ENCODE measurements at places on chromosomes 7 and 10.

GRCh38 chr7:100675581-100676350 is 2.2 kb downstream of the GNB2 start:
- peak; percentile 70 for DNase-seq

GRCh38 chr10:119211176-119211575 is 3.8 kb downstream of the GRK5 start:
- DNase-seq, result no peak

DNA sequence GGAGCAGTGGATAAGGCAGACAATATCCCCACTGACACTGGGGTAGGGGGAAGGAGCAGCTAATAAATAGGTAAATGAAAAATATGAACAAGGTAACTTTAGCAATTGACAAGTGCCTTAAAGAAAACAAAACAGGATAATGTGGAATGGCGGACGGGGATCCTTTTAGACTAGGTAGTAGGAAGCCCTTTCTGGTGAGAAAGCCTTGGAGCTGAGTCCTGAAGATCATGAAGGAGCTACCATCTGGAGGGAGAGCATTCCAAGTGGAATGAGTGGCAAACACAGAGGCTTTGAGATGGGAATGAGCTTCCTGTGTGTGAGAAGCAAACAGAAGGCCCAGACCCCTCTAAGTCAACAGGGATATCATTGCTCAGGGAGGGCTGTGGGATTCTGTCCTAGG is 16.0 kb upstream of the ATXN7L1 start:
- DNase-seq, result no peak

- no peak for DNase-seq
Measured at GRCh38 chr7:145036604-145037405, 201.0 kb upstream of the TPK1 start.

GRCh38 chr10:71402005-71402404 is 5.3 kb downstream of the CDH23 start:
- no peak for DNase-seq

GRCh38 chr10:19546224-19546623 is 270.0 kb upstream of the PLXDC2 start:
- no peak for DNase-seq

GRCh38 chr10:17907641-17908040 is 44.1 kb upstream of the SLC39A12 start:
- DNase-seq, result no peak

DNA sequence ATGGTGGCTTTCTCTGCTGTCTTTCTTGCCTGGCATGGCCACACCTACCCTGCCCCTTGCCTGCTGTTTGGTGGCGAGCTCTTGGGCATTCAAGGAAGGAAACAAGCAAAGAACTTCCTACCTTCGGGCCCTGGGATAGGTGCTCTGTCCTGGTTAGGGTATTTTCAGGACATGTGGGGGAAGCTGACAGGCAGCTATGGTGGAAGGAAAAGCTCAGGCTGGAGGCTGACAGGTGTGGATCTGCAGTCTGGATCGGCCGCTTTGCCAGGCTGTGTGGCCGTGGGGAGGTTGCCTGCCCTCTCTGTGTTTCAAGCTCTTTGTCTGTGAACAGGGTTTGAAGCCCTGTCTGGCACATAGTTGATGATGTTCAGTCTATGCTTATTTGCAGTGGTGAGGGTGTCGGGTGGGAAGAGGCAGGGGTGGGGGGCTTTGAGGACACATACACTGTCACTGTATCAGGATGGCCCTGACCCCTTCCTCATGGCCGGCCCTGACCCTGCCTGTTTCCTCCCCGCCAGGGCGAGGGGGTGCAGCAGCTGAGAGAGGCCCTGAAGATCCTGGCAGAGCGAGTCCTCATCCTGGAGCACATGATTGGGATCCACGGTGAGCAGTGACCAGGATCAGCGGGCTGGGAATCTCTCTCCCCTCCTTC is 73.7 kb downstream of the MYL10 start:
- no peak for DNase-seq

DNA sequence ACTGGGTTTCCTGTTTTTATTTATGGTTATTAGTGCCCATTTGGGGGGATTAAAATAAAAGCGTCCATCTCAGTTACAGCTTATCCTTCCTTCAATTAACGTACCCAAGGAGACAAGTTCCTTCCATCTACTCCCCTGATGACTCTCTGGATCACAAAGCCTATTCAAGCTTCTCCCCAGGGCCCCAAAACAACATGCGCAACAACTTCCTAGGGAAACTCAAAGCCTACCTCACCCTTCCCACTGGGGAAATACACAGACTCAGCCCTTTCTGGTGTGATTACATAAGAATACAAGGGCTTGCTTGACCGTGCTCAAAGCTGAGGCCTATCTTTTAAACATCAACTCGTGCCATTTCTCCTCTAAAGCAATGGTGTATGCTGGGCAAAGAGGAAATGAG is 112.4 kb downstream of the CDK6 start:
- no peak for DNase-seq

DNA sequence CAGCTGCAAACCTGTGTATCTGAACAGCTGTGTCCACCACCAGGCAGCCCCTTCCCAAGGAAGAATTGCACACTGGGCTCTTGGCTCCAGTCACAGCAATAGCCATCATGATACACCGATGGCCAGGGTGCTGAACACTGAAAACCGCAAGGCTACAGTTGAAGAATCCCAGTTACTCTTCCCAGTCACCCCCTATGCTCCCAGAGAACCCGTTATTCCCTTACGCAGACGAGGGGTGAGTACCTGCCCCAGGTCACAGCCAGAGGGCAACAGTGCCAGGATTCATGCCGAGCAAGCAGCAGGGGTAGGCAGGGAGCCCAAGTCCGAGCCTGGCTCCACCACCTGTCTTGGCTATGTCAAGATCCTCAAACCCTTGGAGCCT is 57.8 kb downstream of the RASGEF1A start:
- no peak for DNase-seq

GRCh38 chr7:41881331-41882130 is 178.6 kb upstream of the INHBA start:
- no peak for DNase-seq

GRCh38 chr7:117582219-117582704 is 102.4 kb downstream of the CFTR start:
- DNase-seq, result no peak

GRCh38 chr7:99457650-99458493 is 8.1 kb downstream of the ATP5MF start:
- no peak for DNase-seq

DNA sequence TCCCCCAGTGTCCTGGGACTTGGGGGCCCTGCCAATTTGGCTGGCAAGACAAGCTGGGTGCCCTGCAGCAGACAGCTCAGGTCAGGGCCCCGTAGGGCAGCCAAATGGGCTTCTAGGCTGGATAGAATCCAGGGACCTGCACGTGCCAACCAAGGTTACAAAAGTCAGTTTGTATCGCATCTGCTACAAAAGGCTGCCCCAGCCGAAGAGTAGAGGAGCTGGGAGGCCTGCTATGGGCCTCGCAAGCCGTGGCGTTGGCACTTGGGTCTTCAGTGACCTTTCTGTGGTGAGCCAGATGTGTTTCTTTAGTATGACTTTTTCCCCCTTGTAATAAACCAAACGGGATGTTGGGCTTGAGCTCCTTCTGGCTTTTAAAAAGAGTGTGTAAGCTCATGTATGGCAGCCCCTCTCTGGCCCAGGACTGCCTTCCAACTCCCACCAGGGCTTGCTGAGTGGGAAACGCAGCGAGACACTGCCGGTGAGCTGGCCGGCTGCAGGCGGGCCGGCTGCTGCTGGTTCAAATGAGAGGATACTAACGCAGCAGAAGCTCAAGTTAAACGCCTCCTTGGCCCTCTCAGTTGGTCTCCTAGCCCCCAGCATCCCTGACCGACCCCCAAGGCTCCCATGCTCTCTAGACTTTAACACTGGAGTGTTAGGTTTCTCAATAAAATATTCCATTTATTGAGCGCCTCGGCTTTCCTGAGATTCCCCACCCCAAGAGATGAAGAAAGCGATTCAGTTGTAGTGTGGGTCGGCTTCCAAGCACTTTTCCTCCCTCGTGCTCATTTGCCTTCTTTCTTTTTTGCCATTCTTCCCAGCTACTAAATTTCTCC is 3.1 kb upstream of the HOXA10 start:
- no peak for DNase-seq

- DNase-seq, result no peak
Measured at GRCh38 chr7:92255308-92255707, 9.5 kb downstream of the ANKIB1 start.

DNA sequence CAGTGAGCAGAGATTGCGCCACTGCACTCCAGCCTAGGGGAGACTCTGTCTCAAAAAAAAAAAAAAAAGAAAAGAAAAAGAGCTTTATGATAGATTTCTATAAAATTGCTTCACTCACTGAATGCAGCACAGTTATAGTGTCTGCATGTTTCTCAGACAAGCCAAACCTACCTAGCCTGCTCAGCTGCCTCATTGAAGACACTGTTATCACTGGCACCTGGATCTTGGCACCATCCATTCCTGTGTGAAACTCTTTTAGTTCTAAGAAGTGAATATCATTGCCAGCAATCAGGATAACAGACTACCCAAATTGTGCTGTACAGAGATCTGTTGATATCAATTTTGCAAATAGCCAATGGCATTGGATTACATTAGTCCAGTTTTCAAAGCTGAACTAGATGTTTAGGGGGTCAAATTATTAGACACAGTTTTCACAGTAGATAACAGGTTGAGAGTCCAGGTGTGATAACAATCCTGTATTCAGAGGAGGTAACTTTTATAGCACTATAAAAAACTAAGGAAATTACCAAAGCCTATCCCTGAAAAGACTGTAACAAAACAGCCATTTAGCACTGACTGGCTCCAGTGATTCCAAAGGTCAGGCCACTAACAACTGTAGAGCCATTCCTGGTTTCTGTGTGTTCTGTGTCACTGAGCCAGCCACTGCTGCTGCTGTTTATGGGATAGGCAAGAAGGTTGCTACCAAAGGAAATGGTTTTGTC is 17.1 kb downstream of the PDSS1 start:
- DNase-seq, result no peak

DNA sequence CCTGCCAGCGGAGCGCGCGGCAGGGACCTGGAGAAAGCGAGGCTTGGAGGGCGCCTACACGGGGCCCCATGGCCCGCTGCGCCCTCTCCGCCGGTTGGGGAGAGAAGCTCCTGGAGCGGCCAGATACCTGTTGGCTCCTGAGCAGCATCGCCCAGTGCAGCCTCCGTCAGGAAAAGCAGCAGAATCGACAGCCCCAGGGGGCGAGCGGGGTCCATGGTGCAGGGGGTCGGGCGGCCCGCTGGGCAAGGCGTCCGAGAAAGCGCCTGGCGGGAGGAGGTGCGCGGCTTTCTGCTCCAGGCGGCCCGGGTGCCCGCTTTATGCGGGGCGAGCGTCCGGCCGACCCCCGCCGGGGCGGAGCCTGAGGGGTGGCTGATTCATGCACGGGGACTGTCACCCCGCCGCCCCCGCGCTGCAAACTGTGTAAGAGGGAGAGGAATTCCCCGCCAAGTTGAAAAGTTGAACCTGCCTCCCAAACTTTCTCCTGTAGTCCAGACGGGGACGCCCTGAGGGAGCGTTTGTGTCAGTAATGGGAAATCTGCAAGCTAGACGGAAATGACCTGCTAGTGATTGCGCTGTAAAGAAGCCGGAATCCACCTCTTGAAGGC is at the start of gene TFPI2:
Gene TFPI2, minus strand, starts transcription at position 290 of the 605 bp plus-strand sequence. Its CDS starts 75 bp downstream, at position 215.
- no peak for DNase-seq

- DNase-seq, result no peak
Measured at GRCh38 chr10:75023074-75023473, 88.4 kb upstream of the SAMD8 start.

GRCh38 chr7:139232904-139233303 is 1.9 kb downstream of the UBN2 start:
- DNase-seq, result no peak

GRCh38 chr10:69402386-69402785 is 14.3 kb downstream of the TACR2 start:
- DNase-seq, result no peak

GRCh38 chr7:38830826-38831225 is 78.2 kb downstream of the VPS41 start:
- no peak for DNase-seq

DNA sequence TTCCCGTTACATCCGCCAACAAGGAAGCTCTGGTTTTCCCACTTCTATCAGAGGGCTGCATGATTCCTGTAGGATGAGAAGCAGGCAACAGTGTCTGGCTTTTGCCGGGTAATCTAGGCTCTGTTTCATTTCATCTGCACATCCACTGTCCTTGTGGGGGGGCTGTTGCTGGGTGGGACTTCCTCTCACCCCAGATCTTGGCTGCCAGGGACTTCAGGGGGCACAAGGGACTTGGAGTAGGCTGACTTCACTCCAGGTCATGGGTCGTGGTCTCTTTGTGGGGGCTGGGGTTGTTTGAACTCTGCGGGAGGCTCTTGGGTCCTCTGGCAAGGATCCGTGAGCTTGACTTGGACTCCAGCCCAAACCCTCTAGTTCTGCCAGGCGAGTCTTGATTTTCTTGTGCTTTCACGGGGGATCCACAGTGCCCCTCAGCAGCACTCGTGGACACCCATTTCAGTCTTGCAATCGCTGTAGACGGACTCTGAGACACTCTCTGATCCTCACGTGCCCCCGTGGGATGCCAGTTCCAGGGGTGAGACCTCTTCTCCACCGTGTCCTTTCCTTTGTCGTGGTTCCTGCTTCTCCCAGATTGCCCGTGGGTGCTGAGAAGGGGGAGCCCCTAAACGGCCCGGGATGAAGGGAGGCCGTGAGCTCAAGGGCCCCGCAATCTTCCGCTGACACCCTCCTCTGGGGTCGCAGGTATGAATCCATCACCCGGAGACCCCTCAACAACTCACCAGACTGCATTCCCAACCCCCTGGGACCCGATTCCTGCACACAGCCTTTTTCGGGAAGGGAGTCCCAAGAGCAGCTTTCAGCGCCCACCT is 21.4 kb upstream of the ZNF273 start:
- peak; percentile 13 for DNase-seq

DNA sequence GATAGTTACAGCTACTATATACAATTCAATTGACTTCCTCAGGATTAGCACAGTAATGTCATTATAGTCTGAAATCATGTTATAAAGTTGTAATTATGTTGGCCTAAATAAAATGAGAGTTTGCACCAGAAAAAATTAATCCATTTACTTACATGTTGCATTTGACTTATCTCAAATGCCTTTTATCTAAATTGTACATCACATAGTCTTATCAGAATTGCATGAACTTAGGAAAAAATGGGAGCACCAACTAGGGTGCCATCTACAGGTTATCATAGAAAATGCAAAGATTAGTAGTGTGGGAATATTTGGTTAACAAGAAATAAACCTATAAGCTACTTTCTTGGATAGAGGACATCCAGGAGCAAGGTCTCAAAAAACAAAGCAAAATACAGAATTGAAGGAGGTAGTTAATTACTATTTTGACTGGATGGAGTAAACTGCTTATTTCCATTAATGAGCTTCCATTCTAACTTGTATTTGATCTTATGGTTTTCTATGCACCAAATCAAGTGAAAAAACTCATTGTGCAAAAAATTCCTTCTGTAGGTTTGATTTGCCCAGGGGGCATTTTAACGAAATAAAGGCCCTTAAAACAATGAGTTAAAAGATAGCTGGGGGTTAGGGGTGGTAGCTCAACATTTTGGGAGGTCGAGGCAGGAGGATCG is 60.0 kb upstream of the ORC5 start:
- DNase-seq, result peak; percentile 27

Data from D721Med (cell line).